NCI-H187 treated with DMSO at 0.1 percent for 48 hours (cell line): ENCODE measurements at places on chromosomes 2 and 18.

- DNase-seq, result no peak
Observed at GRCh38 chr18:67508146-67508545, 8.4 kb downstream of the DSEL start.

DNA sequence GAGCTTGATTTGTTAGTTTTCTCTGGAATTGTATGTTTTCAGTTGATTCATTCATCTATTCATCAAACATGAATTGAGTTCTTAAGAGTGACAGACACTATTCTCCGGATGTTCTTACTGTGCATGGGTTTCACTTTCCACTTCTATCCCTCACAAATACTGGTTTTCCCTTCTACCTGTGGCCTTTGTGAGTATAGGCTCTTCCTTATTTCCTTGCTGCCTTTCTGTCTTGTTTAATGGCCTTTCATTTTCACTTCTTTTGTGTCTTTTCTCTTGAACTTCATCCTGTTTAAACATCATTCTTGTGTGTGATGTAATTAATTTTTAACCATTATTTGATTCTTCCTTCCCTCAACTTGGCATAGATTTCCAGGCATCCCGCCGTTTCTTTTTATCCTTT is 90.7 kb downstream of the CRIM1 start:
- DNase-seq, result no peak

GRCh38 chr2:201933792-201934237 is 99.8 kb upstream of the FZD7 start:
- no peak for DNase-seq

DNA sequence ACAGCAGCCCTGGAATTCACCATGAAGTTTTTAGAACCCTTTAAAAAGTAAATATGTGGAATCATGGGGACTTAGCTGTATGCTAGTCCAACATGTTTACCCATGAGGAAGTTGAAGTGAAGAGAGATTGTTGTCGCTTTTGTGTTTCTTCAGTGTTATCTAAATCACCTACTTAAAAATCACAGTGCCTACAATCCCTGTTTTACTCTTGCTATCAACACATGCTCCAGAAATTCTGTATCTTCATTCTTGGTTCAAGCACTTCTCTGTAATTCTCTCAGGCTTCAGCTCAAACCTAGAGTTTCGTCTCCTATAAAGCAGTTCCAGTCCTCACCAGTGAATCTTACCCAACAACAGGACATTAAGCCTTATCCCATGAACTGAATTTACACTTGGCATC is 30.5 kb upstream of the CHMP1B start:
- DNase-seq, result no peak

- no peak for DNase-seq
Observed at GRCh38 chr2:159298967-159299366, 12.5 kb upstream of the WDSUB1 start.

- no peak for DNase-seq
Observed at GRCh38 chr2:227163485-227163997, 464 bp downstream of the COL4A4 start.

DNA sequence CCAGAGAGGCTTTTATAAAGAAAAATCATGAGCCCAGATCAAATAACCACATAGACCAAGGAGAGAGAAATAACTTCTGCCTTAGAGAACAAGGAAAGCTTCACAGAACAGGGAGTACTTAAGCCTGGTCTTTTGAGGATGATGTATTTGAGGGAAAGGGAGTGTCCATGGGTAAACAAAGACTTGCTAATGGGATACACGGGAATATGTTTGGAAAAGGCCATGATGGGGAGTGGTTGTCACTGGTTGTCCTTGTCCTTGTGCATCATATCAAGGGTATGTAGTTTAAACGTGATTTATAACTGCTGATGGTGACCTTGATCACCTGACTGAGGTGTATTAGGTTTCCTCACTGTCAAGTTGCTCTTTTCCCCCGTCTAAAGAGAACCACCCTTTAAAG is 169.9 kb downstream of the FAM210A start:
- peak; percentile 44 for DNase-seq
